ENCODE measurements at places on chromosomes 1 and 21.

GRCh38 chr1:158103861-158104522 is 76.7 kb upstream of the CD1D start:
- no peak for DNase-seq

- no peak for DNase-seq
Observed at GRCh38 chr1:101408212-101409042, 171.6 kb downstream of the S1PR1 start.

DNA sequence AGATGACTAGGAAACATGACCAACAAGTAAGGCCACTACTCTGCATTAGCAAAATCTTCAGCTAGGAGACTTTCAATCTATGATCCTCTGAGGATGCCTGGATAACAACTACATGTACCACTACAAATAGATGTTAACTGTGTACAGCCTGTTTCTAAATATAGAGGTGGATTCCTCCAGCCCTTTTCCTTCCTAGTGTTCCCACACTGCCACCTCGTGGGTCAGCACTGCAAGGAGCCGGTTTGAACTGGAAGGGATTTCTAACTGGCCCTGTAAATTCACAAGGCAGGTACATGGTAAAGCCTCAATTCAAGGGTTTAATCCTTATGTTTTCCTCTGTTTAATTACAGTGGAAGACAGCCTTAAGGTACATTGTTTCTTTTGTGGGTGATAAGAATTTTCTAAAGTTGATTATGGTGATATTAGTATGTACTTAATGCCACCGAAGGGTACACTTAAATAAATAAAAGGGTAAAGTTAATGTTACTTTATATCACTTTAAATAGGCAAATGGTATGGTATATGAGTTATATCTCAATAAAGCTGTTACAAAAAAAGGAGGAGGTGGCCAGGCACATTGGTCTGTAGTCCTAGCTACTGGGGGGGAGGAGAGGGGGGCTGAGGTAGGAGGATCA is 14.4 kb downstream of the SMYD3 start:
- DNase-seq, result peak; percentile 38

GRCh38 chr1:233229288-233229687 is 66.2 kb downstream of the PCNX2 start:
- no peak for DNase-seq

DNA sequence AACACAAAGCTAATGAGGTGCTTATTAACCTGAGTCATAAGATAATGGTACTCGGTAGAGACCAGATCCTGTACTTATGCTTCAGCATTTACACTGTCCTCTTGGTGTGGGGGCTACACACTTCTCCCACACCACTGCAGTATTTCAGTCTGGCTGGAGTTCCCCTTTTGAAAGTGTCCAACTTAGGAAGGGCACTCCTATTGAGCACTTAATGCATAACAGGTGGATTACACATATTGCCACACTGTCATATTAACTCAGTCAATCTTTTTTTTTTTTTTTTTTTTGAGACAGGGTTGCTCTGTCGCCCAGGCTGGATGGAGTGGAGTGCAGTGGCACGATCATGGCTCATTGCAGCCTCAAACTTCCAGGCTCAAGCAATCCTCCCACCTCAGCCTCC is 1.5 kb downstream of the GPATCH4 start:
- peak; percentile 84 for DNase-seq

GRCh38 chr1:173355281-173356031 is 121.7 kb upstream of the PRDX6 start:
- DNase-seq, result no peak

DNA sequence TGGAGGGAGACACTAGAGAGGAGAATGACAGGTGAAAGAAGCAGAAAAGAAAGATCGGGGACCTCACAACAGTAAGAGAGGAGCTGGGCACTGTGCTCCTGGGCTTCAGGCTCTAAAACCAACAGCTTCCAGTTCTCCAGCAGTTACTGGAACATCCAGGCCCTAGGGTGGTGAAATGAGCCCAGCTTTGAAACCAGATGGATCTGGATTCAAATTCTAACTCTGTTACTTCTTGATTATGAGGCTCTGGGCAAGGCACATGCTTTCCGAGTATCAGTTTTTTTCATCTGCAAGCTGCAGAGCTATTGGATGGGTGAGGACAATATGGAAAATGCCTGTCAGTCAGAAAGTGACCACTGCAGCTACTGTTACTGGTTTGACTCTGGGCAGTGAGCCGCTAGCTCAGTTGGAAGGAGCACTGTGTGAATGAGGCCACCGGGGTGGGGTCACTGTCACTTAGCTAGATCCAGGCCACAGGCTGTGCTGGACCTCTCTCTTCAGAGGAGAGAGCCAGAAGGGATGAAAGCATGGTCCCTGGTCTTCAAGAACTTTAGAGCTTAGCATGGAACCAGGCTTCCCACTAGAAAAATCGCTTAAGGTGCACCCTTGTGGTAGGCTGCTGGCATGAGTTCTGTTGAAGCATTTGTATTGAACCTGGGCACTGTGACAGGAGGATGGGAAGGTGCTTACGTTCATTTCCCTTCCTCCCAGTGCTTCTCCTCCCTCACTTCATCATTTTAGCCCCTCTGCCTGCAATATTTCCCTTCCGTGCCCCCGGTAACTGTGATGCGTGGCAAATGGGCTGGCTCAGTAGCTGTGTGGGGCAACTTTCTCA is 12.2 kb downstream of the PLEKHO1 start:
- DNase-seq, result no peak

- no peak for DNase-seq
Observed at GRCh38 chr1:228264090-228264829, 56.4 kb downstream of the OBSCN start.

DNA sequence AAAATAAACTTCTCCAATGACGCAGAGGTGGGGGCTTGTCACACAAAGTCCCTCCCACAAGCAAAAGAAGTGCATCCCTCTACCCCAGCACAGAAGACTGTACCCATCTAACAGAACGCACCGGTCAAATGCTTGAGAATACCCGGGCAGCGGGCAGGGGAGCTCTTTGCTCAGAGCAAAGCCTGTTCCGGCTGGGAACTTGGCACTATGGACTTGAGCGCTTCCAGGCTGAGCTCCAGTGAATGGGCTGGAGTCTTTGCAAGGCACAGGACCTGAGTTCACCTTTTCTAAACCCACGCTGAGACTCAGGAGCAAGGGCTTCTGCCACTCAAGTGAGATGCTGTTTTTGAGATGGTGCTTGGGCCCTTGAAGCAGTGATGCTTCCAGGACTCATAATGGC is 20.3 kb downstream of the RHBG start:
- DNase-seq, result no peak

DNA sequence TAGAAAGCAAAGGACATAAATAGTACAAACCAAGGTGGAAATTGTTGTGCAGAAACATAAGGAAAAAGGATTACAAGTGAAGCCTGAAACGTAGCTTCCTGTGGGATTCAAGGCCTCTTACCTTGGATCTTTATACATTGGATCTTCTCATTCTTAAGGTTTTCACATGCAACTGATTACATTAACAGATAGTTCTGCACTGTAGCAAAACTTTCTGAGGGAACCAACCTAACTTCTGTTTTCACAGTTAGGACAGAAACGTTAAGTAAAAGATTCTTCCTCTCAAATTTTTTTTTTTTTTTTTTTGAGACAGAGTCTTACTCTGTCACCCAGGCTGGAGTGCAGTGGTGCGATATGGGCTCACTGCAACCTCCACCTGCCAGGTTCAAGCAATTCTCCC is 7.8 kb upstream of the TM2D1 start:
- no peak for DNase-seq

GRCh38 chr1:157170677-157171515 is 32.7 kb upstream of the ETV3 start:
- DNase-seq, result peak; percentile 32

DNA sequence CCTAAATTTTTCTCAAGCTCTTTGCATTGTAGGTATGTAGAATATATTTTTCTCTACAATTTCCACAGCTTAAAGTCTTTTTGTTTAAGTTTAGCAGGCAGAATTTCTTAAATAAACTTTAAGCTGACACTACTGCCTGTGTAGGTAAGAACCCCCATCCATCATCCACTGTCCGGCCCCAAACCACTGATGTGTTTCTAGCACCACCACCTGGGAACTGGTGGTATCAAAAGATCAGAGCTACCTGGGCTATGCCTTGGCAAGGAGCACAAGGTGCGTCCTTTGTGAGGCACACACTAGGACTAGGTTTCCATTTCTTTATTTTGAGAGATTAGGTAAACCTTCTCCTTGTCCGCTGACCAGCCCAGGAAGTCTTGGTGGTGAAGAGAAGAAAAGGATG is 10.5 kb upstream of the LELP1 start:
- no peak for DNase-seq

DNA sequence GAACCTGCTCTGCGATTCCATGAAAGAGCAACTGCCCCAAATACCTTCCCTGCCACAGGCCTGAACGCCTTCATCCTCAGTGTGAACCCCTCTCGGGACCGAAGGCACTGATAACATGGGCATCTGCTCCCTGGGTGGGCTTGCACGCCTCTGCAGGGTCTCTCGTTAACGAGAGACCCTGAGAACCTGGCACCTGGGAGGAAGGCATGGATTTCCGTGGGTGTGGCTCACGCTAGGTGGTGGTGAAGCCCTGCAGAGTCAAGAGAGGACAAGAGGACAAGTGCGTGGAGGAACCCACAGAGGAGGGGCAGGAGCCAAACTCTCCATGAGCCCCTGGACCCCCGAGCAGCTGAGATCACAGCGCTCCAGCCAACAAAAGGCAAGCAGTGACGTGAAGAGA is 26.8 kb upstream of the COL6A2 start:
- DNase-seq, result no peak

DNA sequence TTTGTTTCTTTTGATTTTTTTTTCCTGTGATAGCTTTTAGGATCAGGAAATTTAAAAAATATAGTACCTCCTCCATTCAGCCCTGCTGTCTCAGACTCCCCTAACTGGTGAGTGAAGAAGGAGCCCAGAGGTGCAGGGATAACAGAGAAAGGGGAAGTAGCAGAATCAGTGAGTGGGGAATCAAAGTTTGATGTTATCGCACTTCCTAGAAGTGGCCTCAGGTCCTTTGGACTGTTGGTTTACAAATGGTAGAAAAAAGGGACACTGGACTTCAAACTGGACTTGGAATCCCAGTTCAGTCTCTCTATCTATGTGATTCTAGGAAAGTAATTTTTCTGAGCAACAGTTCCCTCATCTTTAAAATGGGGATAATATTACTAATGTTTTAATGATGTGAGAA is 99.5 kb downstream of the FGGY start:
- DNase-seq, result peak; percentile 22

DNA sequence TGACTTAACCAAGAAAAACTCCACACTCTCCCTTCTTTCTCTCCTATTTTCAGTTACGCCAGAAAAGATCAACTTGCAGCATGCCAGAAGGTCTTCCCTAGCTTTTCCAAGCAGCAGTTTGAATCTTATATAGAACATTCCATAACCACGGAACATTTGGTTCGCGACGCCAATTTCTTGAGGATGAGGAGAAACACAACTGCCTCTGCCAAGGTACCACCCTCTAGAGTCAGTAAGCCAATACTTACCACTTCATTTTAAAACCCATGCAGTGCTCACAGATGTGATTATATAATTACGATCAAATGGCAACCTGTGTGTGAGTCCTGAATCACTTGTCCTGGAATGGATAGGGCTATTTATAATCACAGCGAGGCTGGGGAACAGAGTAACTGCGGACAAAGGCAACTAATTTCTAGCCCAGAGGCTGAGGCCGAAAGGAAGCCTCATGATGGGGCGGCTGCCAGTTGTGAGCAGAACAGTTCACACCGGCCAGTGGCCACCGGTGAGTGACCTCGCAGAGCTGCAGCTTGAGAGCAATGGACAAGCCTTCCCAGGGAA is 43.2 kb upstream of the BACE2 start:
- no peak for DNase-seq

DNA sequence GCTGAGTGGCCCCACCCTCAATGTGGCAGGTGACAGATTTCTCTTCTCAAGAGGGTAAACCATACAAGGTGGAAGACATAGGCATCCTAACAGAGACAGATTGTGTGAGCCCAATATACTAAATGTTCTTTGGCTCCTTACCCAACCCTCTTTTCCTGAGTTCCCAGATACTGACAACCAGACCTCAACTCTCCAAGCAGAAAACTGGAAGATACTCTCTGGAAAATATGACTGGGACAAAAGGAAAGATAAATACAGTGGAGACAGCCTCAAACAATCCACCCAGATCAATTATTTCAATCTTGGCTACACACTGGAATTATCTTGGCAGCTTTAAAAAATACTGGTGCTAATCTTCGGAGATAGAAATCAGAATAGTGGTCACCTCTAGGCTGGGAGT is 6.5 kb downstream of the EVI5 start:
- no peak for DNase-seq

DNA sequence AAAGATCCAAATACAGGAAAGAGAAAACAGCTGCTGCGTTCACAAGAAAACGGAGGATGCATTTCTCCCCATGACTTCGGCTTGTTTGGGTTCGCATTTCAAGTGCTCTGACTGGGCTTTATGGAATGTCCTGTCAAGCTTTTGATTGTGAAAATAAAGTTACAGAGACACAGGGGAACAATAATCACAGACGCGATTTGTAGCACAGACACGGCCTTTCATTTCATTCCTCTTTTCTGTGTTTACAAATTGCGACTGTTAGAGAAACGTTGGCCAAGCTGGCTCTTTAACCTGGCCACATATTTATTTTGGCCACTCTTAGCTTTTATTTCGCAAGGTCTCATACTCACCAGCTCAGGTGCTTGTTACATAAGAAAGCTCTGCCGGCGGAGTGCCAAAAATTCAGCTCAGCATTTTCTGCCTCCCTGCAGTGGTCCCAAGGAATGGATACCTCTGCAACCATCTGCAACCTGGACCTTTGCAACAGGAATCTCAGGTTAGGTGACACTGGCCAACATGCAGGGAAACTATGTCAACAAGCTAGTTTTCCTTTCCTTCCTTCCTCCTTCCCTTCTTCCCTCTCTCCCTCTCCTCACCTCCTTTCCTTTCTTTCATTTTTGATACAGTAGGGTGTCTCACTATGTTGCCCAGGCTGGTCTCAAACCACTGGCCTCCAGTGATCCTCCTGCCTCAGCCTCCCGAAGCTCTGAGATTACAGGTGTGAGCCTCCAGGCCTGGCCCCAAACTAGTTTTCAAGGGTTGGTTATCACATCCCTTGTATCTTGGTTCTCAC is 58.2 kb upstream of the SLC45A1 start:
- DNase-seq, result no peak

- no peak for DNase-seq
Observed at GRCh38 chr1:59132295-59132694, 164.6 kb upstream of the FGGY start.

DNA sequence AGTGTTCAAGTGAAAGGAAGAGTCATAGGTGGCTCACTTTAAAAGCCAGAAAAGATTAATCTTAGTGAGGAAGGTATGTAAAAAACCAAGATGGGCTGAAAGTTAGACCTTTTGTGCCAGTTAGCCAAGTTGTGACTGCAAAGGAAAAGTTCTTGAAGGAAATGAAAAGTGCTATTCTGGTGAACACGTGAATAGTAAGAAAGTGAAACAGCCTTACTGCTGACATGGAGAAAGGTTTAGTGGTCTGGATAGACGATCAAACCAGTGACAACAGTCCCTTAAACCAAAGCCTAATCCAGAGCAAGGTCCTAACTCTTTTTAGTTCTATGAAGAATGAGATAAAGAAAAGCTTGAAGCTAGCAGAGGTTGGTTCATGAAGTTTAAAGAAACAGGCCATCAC is 106.4 kb downstream of the CTH start:
- DNase-seq, result no peak

Data from MV-4-11 (cell line).